ENCODE measurements at places on chromosomes 7 and 10.
A peak's percentile ranks its signal among the peaks of the same experiment; 100 is the strongest.

DNA sequence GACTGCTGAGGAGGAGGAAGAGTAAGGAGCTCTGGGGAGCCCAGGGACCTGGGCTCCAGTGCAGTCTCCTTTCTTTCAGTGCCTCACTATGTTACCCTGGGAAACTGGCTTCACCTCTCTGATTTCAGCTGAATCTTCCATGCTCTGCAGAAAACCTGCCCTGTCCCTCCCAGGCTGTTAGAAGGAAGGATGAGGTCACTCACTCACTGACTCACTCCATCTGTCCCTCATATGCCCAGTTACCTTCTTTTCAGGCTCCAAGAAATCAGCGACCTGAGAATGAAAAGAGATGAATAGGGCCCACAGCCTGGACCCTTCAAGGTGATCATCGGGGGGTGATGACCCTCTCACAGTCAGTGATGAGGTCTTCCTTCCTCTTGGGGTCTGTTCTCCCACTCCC lies 481 bp downstream of the SFTPA2 start:
- no peak for DNase-seq

GRCh38 chr7:105376908-105377533 lies 11.7 kb downstream of the SRPK2 start:
- DNase-seq, result no peak

DNA sequence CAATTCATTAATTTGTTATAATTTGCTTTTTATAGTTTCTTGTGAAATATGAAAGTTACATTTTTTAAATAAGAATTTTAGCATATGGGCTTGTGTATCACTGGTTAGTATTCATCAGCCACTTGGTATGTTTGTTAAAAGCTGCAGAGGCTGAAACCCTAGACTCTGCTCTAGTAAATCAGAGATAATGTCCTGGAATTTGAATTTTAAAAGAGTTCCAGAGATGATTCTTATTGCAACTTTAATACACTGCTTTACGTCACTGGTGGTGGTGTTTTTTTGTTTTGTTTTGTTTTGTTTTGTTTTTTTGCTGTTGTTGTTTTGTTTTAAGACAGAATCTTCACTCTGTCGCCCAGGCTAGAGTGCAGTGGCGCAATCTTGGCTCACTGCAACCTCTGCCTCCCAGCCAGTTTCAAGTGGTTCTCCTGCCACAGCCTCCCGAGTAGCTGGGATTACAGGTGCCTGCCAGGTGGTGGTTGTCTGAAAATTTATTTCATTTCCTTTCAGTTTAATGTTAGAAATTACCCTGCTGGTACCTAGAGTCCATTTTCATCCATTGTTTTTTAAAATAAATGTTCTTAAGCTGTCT lies 43.8 kb downstream of the PTPN12 start:
- no peak for DNase-seq

- DNase-seq, result no peak
Measured at GRCh38 chr7:13915891-13916290, 73.6 kb downstream of the ETV1 start.

GRCh38 chr10:52454491-52454890 lies 140.4 kb downstream of the DKK1 start:
- no peak for DNase-seq

DNA sequence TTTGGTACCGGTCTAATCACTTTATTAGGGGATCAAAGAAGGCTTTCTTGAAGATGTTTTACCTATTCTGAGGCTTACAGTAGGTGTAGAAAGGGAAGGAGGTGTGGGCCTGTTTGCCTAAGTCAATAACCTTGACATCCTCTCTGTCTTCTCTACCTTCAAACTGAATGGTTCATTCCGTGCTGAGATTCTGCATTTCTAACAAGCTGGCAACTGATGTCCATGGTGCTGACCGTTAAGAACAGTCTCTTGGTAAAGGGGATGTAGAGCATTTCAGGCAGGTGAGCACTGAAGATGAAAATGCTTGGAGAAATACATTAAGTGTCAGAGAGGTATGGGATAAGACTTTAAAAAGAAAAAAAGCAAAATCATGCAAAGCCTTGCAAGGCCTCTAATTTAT lies 51.5 kb upstream of the DGKB start:
- DNase-seq, result no peak

GRCh38 chr10:104479906-104480593 lies 126.4 kb downstream of the CFAP58 start:
- DNase-seq, result no peak

DNA sequence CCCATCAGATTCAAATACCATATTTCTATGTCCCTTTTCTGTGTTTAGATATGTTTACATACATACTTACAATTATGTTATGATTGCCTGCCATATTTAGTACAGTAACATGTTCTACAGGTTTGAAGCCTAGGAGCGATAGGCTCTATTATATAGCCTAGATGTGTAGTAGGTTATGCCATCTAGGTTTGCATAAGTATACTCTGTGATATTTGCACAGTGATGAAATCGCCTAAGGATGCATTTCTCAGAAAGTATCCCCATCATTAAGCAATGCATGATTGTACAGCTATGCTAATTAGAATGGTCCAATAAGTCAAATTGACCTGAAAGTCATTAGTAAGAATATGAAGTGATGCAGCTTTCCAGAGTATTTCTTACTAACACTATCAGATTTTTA lies 1171.7 kb upstream of the LRRTM3 start:
- DNase-seq, result no peak

DNA sequence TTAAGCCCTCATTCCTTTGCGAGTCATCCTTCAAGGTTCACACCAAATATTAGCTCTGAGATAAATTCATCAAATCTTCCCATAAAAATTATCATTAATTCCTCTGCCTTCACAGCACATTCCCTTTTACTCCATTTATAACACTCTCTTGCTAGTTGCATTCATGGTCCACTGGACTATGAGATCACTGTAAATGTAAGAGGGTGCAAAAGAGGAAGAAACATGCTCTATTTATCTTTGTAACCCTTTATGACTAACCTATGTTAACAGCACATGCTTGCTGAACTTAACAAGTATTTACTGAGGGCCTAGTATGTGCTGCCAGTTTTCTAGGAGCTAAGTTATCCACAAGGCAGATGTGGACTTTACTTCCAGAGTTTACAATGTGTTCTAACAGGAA lies 86.7 kb upstream of the TMEM168 start:
- DNase-seq, result peak; percentile 33

DNA sequence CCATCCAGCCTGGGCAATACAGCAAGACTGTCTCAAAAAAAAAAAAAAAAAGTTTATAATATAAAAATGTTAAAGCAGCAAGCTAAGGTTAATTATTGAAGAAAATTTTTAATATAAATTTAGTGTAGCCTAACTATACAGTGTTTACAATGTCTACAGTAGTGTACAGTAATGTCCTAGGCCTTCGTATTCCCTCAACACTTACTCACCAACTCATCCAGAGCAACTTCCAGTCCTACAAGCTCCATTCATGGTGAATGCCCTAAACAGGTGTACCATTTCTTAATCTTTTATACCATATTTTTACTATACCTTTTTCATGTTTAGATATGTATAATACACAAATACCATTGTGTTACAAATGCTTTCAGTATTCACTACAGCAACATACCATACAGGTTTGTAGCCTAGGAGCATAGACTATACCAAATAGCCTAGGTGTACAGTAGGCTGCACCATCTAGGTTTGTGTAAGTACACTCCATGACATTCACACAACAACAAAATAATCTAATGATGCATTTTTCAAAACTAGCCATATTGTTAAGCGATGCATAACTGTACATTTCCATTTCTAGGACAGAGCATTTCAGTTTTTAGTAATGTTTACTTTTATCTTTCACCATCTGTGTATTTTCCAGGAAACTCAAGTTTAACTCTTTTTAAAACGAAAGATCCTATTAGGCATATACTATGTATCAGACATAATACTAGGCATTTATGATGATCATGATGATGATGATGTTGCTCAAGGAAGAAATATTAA lies 43.3 kb downstream of the CNOT4 start:
- DNase-seq, result no peak

GRCh38 chr7:150358433-150358832 lies 10.2 kb upstream of the REPIN1 start:
- DNase-seq, result no peak

Measured in hepatocyte (in vitro differentiated cells).